ENCODE measurements at places on chromosomes 6 and 20.
A peak's percentile ranks its signal among the peaks of the same experiment; 100 is the strongest.

- peak; percentile 12 for DNase-seq
Observed at GRCh38 chr6:88725111-88725975, 238.1 kb downstream of the RNGTT start.

DNA sequence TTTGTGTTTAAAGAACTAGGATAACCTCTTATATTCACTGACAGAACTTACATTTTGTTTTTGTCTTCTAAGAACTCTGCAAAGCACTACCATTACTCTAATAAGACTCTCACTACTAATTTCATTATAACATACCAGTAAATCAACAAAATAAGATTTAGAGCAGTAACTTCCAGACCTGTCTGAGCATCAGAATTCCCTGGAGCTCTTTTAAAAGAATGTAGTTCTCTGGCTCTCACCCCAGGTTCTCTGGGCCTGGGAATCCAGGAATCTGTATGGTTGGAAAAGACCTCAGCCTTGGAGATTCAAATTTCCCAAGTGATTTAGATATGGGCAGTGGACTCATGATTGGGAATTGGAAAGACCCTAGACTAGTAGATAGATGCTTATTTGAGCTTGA is 89.4 kb downstream of the JAG1 start:
- no peak for DNase-seq

DNA sequence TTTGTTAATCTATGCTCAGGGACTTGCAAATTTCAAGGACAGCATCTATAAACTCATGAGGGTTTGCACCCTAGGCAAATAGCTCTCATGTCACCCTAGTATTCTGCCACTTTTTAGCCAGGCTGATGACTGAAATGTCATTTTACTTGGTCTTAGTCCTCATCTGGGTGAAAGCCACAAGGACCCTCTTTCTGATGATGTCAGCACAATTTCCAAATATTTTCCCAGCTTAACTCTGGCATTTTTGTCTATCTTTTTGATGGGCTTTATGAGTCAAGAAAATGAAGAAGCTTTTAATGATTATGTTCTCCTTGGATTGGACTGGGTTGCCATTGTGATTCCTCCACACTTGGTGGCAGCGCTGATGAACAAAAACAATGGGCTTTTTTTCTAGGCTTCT is 420.1 kb upstream of the BTBD3 start:
- DNase-seq = no peak

DNA sequence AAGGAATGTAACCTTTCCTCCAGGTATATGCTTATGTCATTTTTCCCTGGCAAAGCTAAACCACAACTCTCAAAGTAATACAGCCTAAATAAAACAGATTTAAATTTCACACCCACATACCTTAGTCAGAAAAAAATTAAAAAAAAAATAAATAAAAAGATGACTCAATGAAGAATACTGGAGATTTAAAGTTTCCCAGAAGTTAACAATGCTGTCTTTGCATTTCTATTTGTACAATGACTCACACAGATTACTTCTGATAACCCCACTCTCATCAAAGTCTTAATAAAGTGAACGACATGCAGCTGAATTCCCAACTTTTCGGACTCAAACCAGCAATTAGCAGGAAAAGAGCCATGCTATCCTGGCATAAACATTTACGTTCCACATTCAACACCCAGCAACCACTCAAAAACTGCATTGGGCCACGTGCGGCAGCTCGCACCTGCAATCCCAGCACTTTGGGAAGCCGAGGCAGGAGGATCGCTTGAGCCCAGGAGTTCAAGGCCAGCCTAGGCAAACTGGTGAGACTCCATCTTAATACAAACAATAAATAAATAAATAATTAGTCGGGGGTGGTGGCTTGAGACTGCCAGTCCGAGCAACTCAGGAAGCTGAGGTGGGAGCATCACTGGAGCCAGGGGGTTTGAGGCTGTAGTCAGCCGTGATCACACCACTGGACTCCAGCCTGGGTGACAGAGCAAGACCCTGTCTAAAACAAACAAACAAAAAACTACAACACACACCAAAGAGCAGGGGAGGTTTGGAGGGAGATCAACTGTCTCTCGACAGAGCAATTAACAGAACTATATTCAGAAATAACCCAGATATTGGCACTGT is 130.5 kb downstream of the WDR27 start:
- DNase-seq = no peak

DNA sequence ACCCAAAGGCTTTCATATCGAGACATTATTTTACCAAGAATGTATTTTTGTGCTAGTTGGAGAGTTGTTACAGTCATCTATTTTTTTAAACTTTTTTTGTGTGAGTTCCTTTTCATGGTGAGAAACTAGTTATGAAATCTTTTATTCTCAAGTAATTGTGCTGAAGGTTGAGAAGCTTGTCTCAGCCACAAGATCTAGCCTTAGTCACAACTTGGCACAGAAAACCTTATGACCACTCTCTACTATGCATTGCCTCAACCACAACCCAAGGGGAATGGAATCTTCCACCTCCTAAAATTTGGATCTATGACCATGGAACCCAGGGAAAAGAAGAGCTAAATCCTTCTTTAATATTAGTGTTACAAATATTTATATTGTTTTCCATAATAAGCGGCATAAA is 58.5 kb downstream of the HS3ST5 start:
- DNase-seq = no peak
